GM06990 (cell line): ENCODE measurements at places on chromosomes 11 and 22.
A peak's percentile ranks its signal among the peaks of the same experiment; 100 is the strongest.

DNA sequence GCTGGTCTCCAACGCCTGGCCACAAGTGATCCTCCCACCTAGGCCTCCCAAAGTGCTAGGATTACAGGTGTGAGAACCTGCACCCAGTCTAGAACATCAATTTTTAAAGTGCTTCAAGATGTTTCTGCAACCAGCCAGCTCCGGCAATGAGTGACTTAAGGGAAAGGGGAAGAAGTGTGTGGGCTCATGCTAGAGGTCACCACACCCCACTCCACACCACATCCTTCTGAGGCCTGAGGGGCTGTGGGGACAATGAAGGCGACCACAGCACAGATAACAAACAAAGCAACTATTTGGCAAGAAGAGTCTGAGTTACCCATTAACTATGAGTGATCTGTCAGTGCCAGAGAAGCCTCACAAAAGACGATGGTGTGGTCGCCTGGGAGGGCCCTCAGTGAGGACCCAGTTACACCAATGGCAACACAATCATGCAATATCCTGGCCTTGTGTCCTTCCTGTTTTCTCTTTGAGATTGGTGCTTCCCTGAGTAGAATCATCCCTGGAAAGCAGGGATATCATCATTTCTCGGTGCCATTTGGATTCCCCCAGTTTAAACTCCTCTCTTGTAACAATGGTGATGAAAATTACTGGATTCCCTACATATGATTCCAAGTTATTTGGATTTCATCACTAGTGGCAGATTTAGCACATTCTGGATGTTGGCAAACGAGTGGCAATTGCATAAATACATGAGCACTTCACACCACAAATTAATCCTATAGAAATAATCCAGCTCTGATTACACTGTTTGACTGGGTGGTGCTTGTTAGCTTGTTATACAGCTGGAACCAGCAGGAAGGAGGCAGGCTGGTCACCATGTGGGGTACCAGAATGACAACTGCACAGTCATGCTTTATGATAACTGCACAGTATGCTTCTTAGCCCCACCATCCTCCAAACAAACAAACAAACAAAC, 18.4 kb downstream of the ABTB2 start:
- DNase-seq: no peak

DNA sequence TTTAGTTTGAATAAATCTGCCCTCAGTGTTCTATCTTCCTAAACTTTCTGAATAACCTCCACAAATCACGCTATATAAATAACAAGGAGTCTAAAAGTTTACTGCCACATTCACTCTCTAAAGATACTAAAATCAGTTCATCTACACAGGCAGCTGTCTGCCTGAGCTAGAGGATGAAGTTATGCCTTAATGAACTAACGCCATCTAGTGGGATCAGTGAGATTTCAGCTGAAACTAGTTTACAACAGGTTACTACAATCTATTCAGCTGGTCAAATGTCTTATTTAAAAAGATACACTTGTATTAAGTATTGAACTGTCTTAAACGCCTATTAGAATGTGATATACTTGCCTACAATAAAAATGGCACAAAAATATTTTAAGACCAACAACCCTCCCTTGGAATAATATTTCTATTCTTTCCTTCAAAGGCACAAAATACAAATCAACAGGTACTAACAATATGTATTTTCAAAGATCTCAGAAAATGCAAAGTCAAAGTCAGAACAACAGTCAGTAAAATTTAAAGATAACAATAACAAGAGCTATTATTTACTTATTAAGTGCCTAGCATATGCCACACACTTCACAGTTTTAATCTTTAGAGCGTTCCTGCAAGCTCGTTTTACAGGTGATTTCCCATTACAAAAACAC, 84.1 kb downstream of the LARGE2 start:
- peak; percentile 18 for DNase-seq

DNA sequence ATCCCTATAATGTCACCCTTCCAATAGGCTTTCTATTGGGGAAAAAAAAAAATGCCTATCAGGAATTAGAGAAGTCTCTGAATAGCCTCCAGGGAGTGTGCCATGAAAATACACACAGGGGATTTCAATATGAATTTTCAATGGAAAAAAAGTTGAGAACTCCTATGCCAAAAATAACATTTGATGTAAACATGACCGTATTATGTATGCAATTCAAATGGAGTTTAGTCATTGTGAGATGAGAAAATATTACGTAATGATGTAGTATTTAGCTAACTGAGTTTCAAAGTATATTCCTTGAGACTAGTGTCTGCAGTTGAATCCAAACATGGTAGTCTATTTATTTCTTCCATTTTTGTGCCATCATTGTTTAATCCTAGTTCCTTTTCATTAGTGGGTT, 182.3 kb downstream of the BLID start:
- DNase-seq: no peak

GRCh38 chr11:47863189-47863897, 15.2 kb upstream of the NUP160 start:
- DNase-seq: peak; percentile 66

GRCh38 chr11:1303126-1303821, 6.2 kb downstream of the TOLLIP start:
- DNase-seq: no peak

GRCh38 chr11:130865774-130866114, 50.5 kb downstream of the SNX19 start:
- DNase-seq: no peak

DNA sequence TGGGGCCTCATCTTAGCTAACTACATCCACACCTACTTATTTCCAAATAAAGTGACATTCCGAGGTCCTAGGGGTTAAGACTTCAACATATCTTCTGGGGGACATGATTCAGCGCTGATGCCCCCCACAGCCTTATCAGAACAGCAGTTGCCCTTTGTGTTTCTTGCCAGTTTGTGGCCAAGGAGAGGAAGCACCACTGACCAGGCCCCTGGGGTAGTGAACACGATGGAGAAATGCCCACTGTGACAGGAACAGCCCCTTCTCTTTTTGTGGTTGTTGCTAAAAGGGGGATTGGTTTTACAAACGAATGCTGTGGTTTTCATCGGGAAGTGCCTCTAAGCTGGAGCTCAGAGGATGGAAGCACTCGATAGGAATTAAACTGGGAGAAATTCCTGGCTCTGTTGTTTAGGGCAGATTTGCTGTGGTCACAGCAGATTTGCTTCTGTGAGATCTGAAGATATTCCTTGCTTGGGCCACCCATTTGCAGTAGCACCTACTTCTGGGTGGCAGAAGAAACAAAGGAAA, 88.8 kb downstream of the ABTB2 start:
- no peak for DNase-seq

- DNase-seq: no peak
Observed at GRCh38 chr11:107677924-107678631, 33.8 kb downstream of the SLN start.

DNA sequence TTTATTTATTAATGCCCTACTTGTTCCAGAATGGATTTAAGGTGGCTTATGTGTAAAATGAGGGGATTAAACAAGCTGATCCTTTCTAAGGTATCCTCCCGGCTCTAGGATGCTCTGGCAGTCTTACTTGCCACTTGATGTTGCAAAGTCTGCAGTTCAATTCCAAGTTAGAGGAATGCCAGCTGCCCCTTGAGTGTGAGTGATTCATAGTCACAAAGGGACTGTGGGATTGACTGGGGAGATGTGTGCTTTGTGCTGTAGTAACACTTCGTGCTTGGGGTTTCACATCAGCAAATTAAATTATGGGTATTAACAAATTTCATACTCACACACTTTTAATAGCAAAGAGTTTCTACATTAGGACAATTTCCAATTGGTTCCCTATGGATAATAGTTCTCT, 550.8 kb upstream of the CADM1 start:
- no peak for DNase-seq

- no peak for DNase-seq
Observed at GRCh38 chr11:132992838-132993631, 539.3 kb downstream of the OPCML start.

- DNase-seq: peak; percentile 68
Observed at GRCh38 chr11:110000031-110000502, 93.1 kb upstream of the ZC3H12C start.

- no peak for DNase-seq
Observed at GRCh38 chr11:63829823-63830489, 9.0 kb upstream of the MARK2 start.

GRCh38 chr22:43081968-43082367, 7.2 kb downstream of the TTLL1 start:
- DNase-seq: no peak

- DNase-seq: peak; percentile 53
Observed at GRCh38 chr11:46237248-46238077, 40.0 kb upstream of the CREB3L1 start.

DNA sequence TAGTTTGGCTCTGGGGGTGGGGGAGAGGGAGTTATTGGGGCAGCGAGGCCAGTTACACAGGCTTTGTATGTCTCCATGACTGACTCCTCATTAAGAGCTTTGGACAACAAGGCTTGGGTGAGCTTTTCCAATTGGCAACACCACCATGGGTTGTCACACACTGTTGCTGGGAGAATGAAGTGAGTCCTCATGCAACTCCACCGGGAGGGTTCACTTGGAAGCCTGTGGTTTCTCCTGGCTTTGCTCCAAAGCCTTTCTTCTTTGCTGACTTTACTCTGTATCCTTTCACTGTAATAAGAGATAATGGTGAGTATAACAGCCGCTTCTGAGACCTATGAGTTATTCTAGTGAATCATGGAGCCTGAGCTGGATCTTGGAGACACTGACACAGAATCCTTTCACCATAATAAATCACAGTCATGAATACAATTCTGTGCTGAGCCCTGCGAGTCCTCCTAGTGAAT, 24.9 kb downstream of the EIF3F start:
- no peak for DNase-seq

GRCh38 chr11:71472357-71472885, 19.4 kb downstream of the NADSYN1 start:
- no peak for DNase-seq

GRCh38 chr11:1076061-1076665, 1.5 kb downstream of the MUC2 start:
- no peak for DNase-seq

DNA sequence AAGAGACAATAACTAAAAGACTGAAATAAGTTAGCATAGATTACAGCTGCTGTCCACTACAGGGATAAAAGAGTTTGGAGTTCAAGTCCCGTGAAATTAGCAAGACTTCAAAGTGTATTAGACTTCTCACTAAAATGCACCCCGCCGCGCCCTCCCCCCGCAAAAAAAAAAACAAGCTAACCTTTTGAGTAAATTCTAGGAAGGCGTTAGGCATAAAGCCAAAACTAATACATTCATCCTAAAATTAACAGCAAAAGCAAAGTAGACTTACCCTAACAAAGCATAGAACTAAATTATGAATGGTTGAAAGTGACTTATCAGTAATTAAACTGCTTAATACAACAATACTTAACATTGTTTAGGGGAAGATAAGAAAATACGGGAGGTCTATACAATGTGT, 581.0 kb upstream of the CHORDC1 start:
- no peak for DNase-seq

DNA sequence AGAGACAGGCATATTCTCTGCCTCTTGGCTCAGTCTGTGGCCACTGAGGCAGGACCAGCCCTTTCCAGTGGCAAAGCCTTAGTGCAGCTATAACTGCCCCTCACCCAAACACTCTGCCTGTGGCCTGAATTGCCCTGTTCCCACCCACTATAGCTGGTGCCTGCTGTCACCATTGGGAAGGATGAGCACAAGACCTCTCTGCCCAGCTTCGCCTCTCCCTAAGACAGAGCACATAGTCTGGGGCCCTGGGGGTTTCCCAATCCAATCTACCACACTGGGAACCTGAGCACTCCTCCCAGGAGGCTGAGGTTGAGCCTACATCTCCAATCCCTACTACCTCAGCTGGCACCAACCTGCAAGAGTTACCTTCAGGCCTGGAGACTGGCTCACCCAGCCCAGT, 670.4 kb downstream of the JRKL start:
- DNase-seq: no peak

GRCh38 chr11:119029340-119030028, 1.2 kb downstream of the SLC37A4 start:
- no peak for DNase-seq

DNA sequence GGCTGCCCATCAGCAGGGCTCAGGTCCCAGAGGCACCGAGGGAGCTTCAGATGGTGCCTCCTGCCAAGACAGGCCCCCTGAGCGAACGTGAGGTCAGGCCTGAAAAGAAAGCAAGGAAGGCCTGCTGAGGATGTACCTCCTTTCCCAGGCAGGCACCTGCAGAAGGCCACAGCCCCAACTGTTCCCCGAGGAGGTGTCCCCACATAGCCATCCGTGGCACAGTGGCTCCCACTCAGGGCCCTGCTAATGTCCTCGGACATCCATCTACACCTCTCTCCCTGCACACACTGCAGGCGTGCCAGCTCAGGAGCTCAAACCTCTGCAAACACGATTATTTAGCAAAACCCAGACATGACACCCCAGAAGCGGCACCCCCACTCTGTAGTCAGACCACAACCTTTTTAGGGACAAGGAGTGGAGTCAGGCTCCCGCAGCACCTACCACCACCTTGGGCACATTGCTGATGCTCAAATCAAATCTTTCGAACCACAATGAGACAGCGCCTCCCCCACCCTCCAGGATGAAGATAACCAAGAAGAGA, 36.9 kb downstream of the SHANK2 start:
- no peak for DNase-seq

DNA sequence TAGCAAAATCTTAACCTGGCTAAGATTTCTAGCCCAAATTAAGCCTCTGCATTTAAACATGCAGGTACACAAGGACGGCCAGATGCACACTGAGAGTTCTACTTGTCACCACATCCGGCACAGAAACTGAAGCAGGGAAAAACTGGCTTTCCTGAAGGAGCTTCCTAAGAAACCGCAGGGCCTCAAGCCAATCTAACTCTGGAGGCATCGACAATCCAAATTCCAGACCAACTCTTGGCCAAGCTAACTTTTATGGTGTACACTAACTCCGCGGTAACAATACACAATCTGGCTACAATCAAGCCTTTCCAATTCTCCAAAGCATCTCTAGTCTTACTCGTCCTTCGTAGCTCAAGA, 1.2 kb downstream of the MSANTD2 start:
- no peak for DNase-seq

GRCh38 chr11:44079376-44079775, 13.3 kb downstream of the ACCS start:
- DNase-seq: no peak

- DNase-seq: no peak
Observed at GRCh38 chr11:69013009-69013951, at the start of gene MRGPRF. MRGPRF (minus strand) TSS chr11:69013246; CDS start chr11:69009901, 3,345 bp downstream.

DNA sequence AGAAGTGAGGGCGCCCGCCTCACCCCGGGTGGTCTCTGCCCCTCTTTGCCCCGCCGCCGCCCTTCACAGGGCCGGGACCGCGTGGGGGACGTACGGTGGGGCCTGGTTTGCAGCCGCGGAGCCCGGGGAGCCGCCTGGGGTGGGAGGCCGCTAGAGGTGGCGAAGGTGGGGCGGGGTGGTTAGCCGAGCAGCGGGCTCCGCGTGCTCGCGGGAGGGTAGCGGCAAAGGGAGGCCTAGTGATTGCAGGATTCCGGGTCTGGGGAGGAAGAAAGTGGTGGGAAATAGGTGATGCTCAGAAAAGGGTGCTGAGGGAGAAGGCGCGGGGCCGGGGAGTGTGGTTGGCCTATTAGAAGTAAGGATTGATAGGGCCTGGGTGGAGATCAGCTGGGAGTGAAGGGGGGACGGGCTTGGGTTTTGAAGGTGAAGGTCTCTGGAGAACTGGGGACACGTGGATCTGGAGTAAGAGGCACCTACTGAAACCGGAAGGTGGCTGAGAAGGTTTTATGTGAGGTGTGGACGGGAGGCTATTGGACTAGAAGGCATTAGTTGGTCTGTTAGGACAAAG, 571 bp downstream of the FAR1 start:
- DNase-seq: peak; percentile 65

- DNase-seq: no peak
Observed at GRCh38 chr11:30143098-30143705, 87.6 kb upstream of the FSHB start.
